Aorta (tissue), 5 donors: ENCODE measurements at places on chromosomes 2 and 18. TPM values are rescaled to one million over a fixed set of nuclear protein-coding genes. Genes with fewer than 3 reads are reported as not detected.
A peak's percentile ranks its signal among the peaks of the same experiment; 100 is the strongest.

DSG3 gene
- total RNA-seq, result not detected

GLB1L gene
- 2.9 TPM for total RNA-seq

CRYGD gene
- total RNA-seq, result not detected

RNF144A gene
- 6.7 TPM for total RNA-seq

APOB gene
- 5.9 TPM for total RNA-seq

NYAP2 gene
- total RNA-seq, result 2.0 TPM

TSPYL6 gene
- 0.12 TPM for total RNA-seq

TDRD15 gene
- 0.15 TPM for total RNA-seq

SLC5A7 gene
- 0.19 TPM for total RNA-seq

MLPH gene
- 3.4 TPM for total RNA-seq

ALPI gene
- not detected for total RNA-seq

GRCh38 chr2:177983183-177983788 is 89.3 kb downstream of the PDE11A start:
- no peak for DNase-seq

DNA sequence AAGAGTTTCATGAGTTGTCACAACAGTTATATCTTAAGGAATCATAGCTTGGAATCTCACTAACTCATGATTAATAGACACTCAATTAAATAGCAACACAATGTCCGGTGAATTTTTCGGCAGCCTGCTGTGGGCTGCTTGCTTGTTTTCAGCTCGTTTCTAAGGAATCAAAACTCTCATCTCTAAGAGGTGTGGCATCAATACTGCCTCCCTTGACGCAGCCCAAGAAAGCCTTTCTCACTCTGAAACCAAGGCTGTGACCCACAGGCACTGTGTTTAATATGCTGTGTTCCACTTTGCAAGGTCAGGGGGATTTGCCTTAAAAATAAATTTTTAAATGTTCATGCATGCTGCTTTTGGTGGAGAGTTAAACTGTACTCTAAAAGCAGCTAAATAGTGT is 5.4 kb downstream of the DCC start:
- no peak for DNase-seq

- no peak for DNase-seq
These were observed 116.6 kb upstream of the PELI1 start for GRCh38 chr2:64260817-64261216.

- DNase-seq, result no peak
These were observed 528 bp upstream of the PCGF1 start for GRCh38 chr2:74507926-74508520.

DNA sequence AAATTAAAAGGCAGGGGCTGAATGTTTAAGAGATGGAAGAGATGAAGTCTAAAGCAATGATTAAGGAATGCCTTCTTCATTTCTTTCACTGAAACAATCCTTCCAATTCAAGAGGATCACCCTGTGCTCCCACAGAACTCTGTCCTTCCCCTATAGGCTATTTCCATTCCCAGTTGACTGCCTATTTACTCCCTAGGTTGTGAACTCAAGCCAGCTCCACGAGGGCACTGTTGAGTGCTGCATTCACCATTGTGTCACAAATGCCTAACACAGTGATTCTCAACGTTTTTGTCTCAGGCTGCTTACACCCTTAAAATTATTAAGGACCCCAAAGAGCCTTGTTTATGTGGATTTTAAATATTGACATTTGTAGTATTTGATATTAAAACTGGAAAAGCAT is 112.4 kb downstream of the AOX1 start:
- DNase-seq, result no peak

GRCh38 chr18:58150772-58151171 is 106.7 kb downstream of the NEDD4L start:
- DNase-seq, result no peak

GRCh38 chr2:159773886-159774285 is 24.1 kb downstream of the CD302 start:
- no peak for DNase-seq

- no peak for DNase-seq
These were observed 21.3 kb downstream of the C2orf69 start for GRCh38 chr2:199932312-199932855.

DNA sequence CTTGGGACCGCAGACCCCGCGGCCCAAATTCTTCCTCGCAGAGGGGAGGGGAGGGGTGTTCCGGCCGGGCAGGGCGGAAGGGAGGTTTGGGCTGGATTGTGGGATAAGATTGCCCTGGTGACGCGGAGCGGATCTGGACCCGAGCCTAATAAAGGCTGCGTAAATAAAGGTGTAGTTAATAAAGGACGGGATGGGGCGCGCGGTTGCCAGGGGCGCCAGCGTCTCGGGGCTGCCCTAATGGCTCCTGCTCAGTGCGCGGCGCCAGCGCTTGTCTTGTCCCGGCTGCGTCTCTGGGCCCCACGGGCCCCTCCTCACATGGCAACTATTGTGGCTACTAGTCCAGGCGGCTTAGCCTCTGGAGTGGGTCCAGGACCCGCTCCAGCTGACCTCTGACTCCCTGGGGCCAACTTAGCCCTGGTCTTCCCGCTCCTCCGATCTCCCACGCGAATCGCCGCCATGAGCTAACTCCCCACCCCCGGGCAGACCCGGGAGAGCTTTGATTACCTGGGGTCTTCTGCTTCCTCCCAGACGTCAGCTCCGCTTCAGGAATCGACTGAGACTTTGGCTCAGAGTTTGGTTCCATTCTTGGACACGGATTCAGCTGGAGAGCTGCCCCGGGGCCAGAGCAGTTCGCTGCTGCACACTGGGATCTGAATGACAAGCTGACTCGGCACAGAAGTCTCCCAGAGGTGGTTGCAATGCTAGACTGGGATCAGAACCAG is 36.5 kb downstream of the SLC25A52 start:
- DNase-seq, result peak; percentile 48

DNA sequence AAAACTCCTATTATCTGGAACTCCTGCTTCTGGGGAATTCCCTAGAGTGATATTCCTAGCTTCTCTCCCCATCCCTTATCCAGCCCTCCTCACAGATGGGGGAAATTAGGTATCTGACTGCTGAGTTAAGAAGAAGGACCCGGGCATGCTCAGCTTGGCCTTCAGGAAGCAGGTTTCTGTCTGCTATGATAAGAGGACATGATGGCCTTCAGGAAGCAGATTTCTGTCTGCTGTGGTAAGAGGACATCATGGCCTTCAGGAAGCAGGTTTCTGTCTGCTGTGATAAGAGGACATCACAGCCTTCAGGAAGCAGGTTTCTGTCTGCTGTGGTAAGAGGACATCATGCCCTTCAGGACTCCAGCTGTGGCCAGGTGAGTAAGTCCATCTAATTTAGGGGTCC is 65.2 kb downstream of the PLEKHM3 start:
- DNase-seq, result no peak

GRCh38 chr2:138818556-138818955 is 38.4 kb upstream of the NXPH2 start:
- DNase-seq, result no peak

GRCh38 chr2:98324181-98324580 is 22.1 kb upstream of the CNGA3 start:
- no peak for DNase-seq

GRCh38 chr2:133801946-133802345 is 233.7 kb upstream of the NCKAP5 start:
- no peak for DNase-seq

DNA sequence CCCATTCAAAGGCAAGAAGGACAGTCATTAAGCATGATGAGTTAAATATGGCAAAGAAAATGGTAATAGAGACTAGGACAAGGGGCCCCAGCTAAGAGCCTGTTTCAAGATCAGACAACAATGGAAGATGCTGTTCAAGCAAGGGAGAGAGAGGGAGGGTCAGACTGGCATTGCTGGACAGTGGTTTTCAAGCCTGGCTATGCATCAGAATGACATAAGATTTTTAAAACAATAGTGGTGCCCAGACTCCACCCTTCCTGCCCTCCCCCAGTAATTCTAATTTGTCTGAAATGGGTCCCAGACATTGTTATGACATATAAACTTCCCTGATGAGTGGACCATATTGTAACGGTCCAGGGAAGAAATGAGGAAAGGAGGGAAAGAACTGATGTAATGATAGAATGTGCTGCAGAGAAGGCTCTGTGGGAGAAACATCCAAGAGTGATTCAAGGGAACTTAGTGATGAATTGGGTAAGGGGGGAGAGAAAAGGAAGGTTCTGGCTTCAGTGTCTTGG is 112.9 kb upstream of the TRIB2 start:
- no peak for DNase-seq

GRCh38 chr2:234245945-234246344 is 195.4 kb downstream of the SPP2 start:
- no peak for DNase-seq
